Stimulated activated CD4-positive, alpha-beta T cell treated with anti-CD3 and anti-CD28 coated beads, Interleukin-1b, Interleukin-23, amount 100 ng/mL, for 4 hours (primary cell): ENCODE measurements at places on chromosomes 3 and 15.

DNA sequence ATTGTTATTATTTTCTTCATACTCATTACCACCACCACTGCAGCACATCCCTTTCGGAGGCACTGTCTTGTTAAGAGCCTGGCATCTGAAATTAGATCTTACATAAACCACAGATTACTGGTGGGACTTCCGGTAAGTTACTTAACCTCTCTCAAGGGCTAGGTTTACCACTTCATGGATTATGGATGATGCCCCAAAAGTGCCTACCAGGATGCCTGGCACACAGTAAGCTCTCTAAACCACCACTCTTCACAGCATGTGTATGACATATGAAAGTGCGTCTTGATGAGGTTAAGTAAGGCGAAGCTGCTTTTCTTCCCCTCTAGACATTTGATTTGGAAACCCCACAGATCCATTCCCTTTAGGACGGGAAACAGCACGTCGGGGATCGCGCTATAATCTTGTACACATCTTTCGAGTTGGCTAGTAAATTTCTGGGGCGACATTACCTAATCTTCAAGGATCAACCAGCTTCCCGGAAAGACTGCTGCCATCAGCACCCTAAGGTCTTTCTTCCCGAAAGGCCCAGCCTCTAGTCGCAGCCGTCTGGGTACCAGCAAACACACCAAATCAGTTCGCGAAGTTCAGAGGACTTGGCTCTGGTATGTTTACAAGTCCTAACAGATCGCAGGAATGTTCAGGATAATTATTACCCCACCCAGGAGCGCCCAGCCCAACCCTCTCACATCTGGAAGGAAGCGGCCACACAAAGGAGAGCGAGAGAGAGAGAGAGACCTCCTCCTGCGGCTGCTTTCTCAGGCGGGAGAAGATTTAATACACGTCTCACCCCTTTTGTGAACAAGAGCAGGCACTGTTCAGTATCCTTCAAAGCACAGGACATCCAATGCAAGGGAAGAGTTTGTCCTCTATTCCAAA, 155.1 kb upstream of the FRMD4B start:
- no peak for DNase-seq

- DNase-seq = no peak
These were observed 8.1 kb downstream of the PGBD4 start for GRCh38 chr15:34109797-34110663.

DNA sequence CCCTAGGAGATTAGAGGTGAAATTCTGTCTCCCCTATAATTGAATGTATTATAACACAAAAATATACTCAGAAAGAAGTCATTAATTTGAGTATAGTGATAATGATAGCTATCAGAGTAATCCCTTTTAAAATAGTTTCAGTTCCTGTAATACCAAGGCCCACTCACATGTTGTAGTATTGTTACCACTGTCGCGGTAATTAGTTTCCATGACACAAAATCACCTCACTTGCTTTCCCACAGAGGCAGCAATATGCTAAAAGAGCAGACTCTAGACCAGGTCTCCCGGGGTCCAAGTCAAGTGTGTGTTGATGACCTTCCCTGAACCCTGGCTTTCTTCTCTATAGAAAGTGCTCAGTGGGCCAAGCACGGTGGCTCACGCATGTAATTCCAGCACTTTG, 39.5 kb upstream of the NSMCE3 start:
- no peak for DNase-seq

DNA sequence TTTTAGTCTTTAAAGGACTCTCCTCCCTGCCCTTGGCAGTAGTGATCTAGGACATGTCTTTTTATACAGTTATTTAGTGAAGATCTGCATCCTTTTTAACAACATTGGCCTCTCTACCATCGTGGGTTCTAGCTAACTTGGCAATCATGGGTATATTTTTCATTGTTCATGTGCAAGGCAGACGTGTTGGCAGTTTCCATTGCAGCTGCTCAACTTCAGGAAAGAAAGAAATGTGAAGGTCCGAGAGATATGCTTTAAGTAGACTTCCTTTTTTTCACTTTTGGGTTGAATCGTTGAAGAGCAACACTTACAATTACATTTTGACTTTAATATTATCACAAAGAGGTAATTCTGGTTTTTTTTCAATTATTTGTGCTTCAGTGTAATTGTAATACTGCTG, 172.6 kb downstream of the SATB1 start:
- DNase-seq = no peak

DNA sequence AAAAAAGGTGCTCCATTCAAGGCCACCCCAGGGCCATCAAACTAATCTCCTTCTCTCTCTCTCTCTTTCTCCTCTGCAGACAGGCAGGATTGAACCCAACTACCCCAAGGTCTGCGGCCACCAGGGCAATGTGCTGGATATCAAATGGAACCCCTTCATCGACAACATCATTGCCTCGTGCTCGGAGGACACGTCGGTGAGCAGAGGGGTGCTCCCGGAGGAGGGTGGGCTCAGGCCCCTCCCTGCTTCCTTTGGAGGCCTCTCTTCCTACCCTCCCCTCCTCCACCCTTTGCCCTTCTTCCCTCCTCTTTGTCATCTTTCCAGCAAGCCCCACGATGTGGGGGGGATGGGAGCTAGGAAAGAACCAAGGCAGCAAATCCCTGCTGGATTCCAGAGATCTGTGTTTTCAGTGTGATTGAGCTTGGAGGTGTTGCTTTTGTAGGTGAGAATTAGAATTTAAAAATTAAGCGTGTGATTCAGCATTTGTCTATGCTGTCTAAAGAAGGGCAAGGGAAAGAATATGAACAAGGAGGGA, 116.3 kb downstream of the CORO2B start:
- DNase-seq = no peak

DNA sequence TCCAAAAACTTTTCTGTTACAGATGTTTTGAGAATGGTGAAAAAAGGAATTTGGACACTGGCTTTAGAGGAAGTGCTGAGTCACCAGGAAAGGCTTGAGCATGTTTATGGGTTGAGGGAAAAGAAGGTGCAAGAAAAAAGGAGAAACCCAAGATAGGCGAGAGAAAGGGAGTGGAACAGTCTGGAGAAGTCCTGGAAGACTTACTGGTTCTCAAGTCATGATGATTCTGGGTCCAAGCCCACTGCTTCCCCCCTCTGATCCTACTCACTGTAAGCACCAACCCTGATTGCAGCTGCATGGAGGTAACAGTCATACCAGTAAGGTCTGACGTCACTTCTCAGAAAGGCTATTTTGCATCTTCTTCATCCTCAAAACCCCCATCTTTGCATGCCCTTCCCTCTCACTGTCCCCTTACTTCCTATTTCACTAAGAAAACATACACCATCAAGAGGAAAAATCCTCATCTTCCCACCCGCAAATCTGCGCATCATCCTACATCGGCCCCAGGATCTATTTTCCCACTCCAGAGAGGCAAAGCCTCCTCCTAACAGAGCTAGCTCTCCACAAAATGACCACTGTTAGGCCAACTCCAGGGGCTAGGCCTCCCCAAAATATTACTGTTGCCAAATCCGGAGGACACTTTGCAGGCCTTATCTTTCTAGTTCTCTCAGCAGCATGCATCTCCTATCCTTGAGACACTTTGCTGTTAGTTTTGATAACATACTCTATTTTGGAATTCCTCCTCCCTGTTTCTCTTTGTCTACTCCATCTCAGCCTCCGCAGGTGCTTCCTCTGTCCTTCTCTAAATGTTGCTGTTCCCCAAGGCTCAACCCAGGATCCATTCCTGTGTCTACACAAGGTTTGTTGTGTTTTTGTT, 3.2 kb upstream of the ATP13A3 start:
- no peak for DNase-seq

DNA sequence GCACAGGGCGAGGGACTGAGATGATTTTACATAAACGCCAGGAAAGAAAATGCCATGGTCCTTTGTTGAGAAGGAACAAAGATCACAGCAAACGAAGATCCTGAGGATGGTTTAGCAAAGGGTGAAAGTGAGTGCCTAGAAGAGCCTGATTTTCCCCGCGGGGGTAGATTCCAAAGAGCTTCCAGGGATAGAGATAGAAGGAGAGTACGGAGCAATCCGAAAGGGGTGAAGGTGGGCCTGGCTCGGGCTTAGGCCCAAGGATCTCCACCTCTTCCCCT, 977 bp downstream of the CDC25A start:
- no peak for DNase-seq

DNA sequence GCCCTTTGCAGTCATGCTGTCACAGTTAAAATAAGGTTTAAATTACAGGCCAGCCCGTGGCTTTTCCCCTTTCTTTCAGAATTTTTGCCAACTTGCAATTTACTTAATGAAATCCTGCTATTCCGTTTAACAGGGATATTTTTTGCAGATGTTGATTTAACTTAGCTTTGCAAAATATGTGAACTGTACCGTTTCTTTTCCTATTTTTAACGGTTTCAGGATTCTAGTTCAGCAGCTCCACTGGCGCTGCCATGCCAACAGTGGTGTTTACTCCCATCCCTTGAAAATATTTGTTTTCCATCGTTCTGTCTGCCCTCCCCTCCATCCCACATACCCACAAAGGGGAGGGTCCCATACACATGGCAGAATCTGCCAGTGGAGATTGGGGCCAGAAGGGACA, 54.3 kb downstream of the SMAD6 start:
- no peak for DNase-seq

- DNase-seq = no peak
These were observed 272.2 kb upstream of the CHRNA7 start for GRCh38 chr15:31758126-31758525.

- no peak for DNase-seq
These were observed 240.6 kb upstream of the GOLIM4 start for GRCh38 chr3:168336276-168336675.

DNA sequence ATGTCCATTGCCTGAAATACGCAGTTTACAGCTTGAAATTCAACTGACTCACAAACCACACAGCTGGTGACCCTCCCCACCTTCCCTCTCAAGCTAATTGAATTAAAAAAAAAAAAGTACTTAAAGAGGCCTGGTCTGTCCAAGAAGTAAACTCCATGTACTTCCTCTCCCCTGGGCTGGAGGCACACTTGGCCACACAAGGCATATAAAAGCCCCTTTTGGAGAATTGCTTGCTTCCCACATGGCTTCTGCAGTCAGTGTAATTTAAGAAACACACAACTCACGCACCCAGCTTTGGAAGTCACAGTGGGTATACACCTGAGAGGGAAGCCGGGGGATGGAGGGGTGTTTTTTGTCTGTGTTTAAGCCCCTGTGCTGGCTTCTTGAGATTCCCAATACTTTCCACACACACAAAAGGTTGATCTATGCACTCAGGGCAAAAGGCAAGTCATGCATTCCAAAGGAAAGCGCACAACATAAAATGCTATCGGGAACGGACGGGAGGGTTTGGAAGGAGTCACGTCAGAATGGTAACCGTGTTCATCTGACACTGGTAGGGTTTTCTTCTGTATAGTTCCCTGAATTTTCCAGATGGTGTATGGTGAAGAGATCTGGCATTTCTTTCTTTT, 106.6 kb upstream of the ALDH1A3 start:
- no peak for DNase-seq

- no peak for DNase-seq
These were observed 746.3 kb downstream of the FHIT start for GRCh38 chr3:60504827-60505457.

DNA sequence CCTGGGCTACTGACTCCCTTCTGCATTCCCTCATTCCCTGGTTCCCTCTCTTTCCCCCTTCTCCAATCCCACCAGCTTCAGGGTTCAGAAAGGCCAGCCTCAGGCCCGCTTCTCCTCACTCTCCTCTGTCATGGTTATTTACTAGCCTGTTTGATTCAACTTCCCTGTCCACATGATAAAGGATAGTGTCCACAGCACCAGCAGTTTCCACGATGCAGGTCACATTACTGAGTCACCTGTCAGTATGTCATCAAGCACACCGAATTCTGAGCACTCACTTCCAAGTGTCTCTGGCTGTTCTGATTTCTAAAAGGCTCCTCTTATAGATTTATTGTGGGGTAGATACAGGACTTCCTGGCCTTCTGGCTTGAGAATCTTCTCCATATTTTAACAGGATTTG, 96.6 kb upstream of the CTNNB1 start:
- no peak for DNase-seq

- DNase-seq = no peak
These were observed 422 bp upstream of the SETMAR start for GRCh38 chr3:4302747-4303146.

GRCh38 chr3:42593635-42594034, 3.0 kb downstream of the SS18L2 start:
- no peak for DNase-seq

DNA sequence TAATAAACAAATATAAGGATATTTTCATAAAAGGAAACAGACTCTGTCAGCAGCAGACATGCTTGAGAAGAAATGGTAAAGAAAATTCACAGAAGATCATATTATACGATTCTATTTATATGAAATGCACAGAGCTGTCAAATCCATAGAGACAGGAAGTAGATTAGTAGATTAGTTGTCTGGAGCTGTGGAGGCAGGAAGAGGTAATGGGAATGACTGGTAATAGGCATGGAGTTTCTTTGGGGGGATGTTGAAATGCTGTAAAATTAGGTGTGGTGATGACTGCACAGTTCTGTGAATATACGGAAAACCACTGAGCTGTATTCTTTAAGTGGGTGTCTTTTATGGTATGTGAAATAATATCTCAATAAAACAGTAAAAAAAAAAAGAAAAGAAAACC, 35.3 kb downstream of the CEP152 start:
- no peak for DNase-seq

- no peak for DNase-seq
These were observed 16.6 kb downstream of the PDHB start for GRCh38 chr3:58417075-58417474.

- no peak for DNase-seq
These were observed 1.5 kb downstream of the CD80 start for GRCh38 chr3:119557877-119558269.

DNA sequence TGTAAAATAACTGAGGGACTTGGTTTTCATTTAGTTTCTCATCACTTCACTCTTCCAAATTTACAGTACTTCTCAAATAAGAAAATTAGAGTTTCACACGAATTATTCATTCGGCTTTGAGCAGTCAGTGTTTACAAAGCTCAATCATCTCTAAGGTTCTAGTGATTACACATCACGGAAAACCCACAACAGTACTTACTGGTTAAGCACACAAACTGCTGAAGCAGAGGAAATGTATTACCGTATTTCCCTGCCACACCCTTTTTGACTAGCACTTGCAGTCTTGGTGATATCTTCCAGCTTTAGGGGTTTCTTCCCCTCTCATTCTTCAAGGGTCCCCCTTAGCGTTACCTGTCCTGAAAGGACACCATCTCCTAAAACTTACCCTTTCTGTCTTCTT, 164.8 kb upstream of the CDIN1 start:
- no peak for DNase-seq

DNA sequence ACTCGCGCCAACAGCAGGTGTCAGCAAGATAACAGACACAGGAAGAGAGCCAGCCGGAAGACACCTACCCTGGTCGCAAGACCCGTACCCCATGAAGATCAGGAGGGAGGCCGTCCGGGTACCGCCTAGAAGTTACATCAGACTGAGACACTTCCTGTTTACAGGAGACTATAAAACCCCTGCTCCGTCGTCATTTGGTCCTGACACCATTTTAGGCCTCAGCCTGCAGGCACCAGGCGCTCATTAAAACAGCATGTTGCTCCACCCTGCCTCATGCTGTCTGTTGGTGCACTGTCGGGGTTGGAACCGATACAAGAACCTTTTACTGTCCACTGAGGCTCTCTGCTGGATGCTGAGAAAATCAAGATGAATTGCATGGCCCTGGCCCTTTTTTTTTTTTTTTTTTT, 15.6 kb upstream of the PRTG start:
- no peak for DNase-seq
